ENCODE measurements at places on chromosomes 11 and 22.

GRCh38 chr11:841981-842369 is 354 bp downstream of the POLR2L start:
- DNase-seq: no peak

GRCh38 chr22:42397332-42398249 is 34.6 kb downstream of the NFAM1 start:
- no peak for DNase-seq

- no peak for DNase-seq
Observed at GRCh38 chr11:3914805-3915204, 59.3 kb downstream of the STIM1 start.

GRCh38 chr11:57082125-57082524 is 93.4 kb downstream of the OR5AK2 start:
- DNase-seq: no peak

DNA sequence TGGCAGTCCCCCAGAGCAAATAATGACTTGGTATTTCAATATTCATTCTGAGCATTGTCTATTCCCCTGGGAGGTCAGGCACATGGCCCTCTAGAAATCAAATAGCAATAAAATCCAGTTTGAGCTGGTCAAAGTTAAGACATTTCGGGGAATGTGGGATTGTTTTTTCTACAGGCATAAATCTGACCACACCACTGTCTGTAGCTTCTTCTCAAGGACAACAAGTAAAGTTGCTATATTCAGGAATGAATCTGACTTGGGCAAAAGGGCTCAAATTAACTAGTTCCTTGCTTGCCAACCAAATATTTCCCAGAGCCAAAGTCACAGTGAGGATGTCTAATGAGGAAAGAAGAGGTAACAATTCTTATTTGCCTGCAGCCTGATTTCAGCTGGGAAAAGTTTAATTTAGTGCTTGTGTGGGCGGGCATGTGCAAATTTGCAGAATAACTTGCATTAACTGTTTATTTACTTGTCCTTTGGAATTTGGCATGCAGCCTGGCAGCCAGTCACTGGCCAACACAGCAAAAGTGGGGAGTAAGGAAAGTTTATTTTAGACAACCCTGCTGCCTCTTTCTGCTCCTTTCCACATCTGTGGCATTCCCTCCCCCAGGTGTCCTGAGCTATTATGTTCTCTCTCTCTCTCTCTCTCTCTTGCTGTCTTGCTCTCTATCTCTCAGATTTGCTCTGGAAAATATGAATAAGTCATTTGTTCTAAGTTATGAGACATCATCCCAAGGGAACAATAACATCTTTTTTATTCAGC is 51.2 kb upstream of the ARHGAP20 start:
- peak; percentile 35 for DNase-seq

DNA sequence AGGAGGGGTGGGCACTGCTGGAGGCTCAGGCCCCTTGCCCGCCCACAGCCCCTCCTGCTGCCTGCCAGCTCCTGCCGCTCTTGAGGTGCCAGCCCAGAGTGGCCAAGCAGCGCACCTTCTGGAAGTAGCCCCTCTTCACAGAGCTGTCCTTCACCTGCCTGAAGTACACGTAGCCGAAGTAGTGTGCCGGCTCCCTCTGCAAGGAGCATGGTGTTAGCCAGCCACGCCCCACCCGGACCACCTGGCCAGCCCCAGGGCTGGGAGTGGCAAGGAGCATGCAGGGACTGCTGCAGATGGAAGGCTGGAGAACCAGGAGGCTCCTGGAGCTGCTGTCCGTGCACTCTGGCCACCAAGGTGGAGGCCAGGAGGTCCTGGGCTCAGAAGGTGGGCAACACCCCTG is 9.6 kb downstream of the DENND6B start:
- no peak for DNase-seq

- no peak for DNase-seq
Observed at GRCh38 chr11:17979770-17980371, 33.0 kb downstream of the SERGEF start.

DNA sequence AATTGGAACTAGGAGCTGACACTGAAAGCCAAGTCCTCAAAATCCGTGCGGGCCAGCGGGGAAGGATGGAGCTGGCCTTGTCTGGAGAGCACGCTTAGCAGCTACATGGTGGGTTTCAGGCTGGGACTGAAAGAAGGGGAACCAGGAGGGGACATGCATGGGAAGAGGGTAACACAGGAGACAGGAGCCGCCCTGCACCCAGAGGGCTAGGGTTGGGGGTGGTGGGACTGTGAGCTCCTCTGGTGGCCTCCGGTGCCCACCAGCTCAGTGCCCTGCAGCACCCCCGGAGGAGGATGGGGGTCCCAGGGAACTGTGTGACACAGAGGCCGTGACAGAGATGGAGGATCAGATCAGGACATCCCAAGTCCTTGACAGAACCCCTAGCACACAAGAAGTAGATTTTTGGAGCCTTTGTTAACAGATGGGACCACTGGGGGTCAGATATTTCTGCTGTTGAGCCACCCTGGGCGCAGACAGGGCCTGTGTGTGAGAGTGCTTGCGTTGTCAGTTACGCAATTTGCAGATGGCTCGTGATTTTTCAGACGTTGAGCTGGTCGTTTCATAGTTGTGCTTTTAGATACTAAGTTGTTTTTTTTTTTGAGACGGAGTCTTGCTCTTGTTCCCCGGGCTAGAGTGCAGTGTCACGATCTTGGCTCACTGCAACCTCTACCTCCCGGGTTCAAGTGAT is 21.3 kb upstream of the GRAMD4 start:
- no peak for DNase-seq

GRCh38 chr11:7021318-7021717 is 1.0 kb downstream of the NLRP14 start:
- DNase-seq: no peak

- DNase-seq: no peak
Observed at GRCh38 chr11:86955111-86955360, 159 bp downstream of the FZD4 start.

- no peak for DNase-seq
Observed at GRCh38 chr11:27230192-27230572, 132.8 kb downstream of the CCDC34 start.

- no peak for DNase-seq
Observed at GRCh38 chr11:77471558-77472193, 2.2 kb downstream of the PAK1 start.

GRCh38 chr11:122863704-122864326 is 18.7 kb upstream of the JHY start:
- DNase-seq: no peak

DNA sequence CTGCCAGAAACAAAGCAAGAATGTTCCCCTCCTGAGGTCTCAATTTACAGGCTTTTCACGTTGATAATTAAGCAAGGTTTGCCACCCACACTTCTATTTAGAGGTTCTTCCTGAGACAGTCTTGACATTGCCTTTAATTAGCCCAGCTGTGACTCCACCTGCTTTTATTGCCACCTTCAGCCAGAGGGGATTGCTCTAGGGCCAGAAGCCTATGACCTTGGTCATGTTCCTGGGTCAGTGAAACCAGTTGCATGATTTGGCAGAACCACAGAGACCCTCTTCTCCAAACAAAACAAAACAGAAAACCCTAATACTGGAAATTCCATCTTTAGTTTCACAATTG is 89.8 kb downstream of the APIP start:
- DNase-seq: no peak

GRCh38 chr22:17974703-17975372 is 49.5 kb downstream of the MICAL3 start:
- DNase-seq: no peak

GRCh38 chr11:126387857-126388256 is 32.4 kb downstream of the ST3GAL4 start:
- DNase-seq: no peak

- no peak for DNase-seq
Observed at GRCh38 chr22:47150426-47150825, 388.0 kb downstream of the TBC1D22A start.

DNA sequence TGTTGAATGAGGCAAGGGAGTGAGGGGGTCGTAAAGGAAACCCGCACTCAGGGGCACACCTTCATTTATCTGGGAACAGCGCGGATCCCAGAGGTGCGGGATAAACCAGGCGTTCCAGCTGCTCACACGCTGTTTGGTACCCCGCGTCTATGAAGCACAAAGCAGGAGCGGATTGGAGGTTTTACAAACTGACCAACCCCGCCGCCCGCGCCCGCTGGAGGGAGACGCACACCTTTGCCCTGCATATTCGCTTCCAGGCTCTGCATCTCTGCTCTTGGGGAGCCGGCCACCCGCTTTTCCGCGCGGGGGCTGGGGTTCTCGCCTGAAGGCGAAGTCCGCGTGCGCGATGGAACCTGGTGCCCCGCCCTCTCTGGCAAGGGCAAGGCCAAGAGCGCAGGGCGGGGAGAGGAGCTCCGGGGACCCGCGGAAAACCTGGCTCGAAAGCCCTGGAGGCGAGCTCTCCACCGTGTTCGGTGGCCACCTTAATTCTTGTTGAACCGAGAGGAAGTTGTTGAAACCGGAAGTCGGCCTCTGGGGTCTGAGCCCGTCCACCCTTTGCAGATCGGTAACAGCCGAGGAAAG is 6.8 kb upstream of the ALX4 start:
- no peak for DNase-seq

DNA sequence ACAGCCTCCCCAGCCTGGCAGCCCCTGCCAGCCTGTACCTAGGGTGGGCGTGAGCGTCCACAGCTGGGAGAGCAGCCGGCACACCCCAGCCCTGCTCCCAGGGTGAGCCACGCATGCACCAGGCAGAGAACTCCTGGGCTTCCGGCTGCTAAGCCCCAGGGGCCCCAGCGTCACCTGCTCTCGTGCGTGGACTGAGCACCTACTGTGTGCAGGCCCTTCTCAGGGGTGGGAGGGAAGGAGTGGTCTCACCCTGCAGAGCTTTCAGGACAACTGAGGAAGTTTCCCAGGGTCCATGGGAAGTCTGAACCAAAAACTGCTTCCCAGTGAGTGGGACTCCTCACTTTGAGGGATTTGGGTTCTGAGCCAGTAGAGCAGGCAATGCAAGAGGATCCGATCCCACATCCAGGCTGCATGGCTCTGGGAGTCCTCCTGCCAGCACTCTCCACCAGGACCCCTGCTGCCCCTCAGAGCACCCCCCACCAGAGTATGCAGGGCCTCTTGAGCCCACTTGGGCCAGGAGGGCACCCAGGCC is 47.1 kb upstream of the PRODH start:
- no peak for DNase-seq

DNA sequence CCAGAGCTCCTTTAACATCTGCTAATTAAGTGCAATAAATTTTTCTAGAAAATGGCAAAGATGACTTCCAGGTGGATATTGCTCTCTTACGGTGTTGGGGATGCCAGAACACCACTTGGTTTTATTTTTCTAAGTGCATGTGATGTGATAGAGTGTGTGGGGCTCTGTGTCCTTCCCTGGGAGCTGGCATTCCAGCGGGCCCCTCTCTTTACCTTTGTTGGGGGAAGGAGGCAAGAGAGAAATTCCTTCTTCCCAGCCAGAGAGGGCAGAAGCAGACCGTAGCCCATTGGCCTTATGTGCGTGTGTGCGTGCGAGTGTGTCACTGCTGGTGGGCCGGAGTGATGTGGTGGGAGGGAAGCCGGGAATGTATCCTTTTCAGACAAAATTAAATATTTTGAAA is 17.2 kb downstream of the TEF start:
- no peak for DNase-seq

DNA sequence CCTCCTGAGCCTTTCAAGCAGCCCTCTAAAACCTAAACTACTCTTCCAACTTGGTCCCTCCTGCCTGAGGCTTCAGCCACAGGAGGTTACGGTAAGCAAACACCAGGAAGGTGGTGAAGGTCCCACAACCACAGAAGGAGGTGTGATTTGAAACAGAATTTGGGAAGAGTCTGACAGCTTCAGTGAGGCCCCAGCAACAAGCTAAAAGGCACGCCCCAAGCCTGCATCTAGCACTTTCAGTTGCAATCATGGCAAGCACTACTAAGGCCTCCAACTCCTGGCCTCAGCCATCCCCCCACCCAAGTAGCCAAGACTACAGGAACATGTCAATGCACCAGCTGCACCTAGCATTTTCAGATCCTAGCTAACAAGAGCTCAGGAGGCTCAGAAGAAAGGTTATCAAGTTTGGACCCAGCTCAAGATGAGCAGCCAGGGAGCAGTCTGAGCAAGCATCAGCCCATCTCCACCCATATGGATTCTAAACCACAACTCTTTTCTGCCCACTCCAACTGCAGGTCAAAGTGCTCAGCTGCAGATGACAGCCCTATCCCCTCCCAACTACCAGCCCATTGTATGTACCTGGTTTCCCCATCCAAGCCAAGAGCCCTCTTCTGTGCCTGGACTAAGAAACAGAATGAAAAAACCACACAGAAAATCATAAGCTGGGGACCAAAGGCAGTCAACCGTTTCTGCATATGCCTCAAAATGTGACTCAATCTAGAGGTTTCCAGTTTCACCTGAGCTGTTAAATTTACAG is 10.4 kb upstream of the AHNAK start:
- no peak for DNase-seq

All from GM04503 (cell line).